ENCODE measurements at places on chromosomes 11 and 22. TPM values are rescaled to one million over a fixed set of nuclear protein-coding genes. Genes with fewer than 3 reads are reported as not detected.

TRIM51 gene
- total RNA-seq, result not detected

GGTLC2 gene
- total RNA-seq, result not detected

DBX1 gene
- total RNA-seq, result not detected

LDHAL6A gene
- total RNA-seq, result not detected

PAK1 gene
- total RNA-seq, result 5.0 TPM

ENDOD1 gene
- 29.3 TPM for total RNA-seq

BDNF gene
- total RNA-seq, result 3.4 TPM

FAT3 gene
- under 0.01 TPM for total RNA-seq

DESI1 gene
- total RNA-seq, result 30.1 TPM

CTSW gene
- 0.07 TPM for total RNA-seq

MICAL3 gene
- 19.0 TPM for total RNA-seq
